ENCODE measurements at places on chromosomes 16 and 17.

- no peak for DNase-seq
Measured at GRCh38 chr17:75632428-75632827, 806 bp upstream of the SMIM5 start.

- DNase-seq, result no peak
Measured at GRCh38 chr16:67535201-67535600, 6.6 kb downstream of the RIPOR1 start.

- DNase-seq, result no peak
Measured at GRCh38 chr16:58345574-58346354, 46.5 kb upstream of the GINS3 start.

DNA sequence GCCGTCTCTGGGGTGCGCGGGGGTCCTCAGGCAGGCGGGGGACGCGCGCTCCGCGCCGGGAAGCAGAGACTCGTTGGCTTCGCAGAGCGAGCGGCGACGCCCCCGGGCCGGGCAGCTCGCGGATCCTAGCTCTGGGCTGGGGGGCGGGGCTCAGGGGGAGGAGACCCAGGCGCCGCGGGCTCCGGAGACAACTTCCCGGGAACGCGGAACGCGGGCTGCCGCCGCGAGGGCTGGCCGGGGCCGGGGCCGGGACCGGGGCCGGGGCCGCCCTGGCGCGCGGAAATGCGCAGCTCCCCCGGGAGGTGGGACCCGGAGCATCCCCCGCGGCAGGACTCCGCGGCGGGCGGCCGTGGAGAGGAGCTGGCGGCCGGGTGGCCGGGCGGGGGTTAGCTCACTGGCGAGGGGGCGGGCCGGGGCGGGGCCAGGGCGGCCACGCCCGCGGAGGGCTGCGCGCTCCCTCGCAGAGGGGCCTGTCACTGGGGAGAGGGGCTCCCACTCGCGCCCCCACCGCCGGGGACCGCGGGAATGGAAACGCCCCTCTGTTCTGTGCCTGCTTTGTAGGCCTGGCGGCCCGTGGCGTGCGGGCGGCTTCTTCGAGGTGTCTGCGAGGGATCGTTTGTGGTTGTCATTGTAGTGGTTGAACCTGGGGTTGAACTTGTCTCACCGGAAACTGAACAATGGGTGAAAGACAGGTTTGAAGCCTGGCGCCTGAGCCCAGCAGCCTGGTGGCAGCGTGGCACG is at the start of gene GAS7:
TSS of gene GAS7 (minus strand) at position 98 of the 741 bp plus-strand sequence.
- DNase-seq, result no peak

DNA sequence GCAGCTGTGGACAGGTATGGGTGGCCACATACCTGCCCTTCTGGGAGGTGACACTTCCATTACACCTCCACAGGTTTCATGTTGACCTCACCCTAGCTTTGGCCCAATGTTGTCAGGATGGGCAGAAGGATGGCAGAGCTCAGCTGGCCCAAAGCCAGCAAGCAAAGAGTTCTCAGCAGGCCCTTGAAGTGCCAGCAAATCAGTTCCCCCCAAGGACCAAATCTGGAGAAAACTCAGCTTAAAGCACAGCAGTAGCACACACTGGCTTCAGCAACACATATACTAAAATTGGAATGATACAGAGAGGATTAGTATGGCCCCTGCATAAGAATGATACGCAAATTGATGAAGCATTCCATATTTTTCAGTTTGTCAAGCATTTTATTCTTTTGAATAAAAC is 13.4 kb downstream of the ARL4D start:
- no peak for DNase-seq

DNA sequence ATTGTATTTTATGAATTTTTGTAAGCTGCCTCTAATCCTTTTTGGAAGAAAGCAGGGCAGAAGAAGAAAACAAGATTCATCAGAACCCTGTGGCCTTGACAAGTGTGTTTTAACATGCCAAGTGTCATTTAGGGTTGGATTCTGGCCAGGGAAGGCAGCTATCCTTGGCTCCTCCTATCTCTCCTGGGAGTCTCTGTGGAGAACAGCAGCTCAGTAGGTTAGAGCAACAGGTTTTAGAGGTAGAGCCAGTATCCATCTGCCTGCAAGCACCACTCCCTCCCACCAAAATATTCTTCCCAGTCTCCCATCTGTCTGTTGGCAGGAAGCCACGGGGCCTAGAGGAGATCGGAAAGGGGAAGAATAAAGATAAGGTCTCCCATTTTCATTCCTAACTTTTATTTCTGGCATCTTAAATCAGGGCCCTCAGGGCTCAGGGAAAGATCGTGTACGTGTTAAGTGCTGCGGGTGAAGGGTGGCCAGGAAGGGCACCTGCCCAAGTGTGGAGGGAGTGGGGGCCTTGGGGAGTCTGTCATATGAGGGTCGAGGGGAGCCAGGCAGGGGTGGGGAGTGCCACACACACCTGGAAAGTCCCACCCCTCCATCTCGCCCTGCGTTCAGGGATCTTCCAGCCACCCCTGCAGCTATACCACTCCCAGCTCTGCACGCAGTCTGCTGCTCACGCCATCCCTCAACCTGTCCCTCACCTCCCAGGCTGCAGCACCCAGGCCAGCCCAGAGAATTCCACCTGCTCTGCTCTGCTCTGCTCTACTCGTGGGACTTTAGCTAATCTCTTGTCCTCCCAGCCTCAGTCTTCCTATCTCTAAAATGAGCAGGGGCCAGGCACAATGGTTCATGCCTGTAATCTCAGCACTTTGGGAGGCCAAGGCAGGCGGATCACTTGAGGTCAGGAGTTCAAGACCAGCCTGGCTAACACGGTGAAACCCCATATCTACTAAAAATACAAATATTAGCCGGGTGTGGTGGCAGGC is 17.1 kb upstream of the CPSF4L start:
- DNase-seq, result peak; percentile 72

GRCh38 chr17:49878931-49879904 is 31.3 kb upstream of the TAC4 start:
- DNase-seq, result no peak

GRCh38 chr17:49360796-49361128 is 1.3 kb downstream of the ZNF652 start:
- DNase-seq, result no peak

GRCh38 chr17:81333616-81334368 is 38.7 kb upstream of the SLC38A10 start:
- DNase-seq, result no peak
